Activated naive CD8-positive, alpha-beta T cell treated with anti-CD3 and anti-CD28 coated beads for 36 hours (primary cell): ENCODE measurements at places on chromosomes 11 and 22. TPM values are rescaled to one million over a fixed set of nuclear protein-coding genes. Genes with fewer than 3 reads are reported as not detected.

DNA sequence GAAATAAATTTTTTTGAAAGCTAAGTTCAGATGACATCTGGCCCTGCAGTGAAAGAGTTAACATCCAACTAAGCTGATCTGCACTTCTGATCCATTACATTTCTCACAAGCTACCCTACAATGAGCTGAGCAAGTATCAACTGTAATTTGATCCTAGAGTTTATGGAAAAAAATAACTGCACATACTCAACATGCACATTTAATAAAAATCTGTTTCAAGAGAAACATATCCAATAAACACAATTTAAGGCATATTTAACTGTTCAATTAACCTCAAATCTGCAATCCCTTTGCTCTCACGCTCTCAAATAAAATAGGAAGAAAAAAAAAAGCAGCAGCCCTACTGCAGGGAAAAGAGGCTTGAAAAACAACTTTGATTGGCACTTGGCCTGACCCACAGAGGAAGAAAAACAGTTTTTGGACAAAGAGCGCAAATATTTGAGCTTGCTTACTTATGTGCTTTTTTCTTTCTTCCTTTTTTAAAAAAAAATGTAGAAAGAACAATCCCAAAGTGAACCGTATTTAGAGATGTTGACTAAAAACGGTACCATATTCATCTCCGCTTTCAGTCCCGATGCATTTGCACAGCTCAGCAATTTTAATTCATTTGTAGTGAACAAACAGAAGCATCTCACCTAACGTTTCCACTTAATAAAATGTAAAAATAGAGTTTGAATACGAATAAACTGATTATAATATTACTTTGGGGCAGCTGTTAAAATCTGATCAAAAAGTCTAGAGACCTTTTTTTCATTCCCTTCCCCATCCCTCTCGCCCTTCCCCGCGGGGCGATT lies 1.6 kb downstream of the SESN3 start:
- H3K27ac ChIP-seq: peak overlapping the region; percentile 82
- H3K36me3 ChIP-seq: peaks cover 14% of the 10 kb centered on the region
- no peaks in the 10 kb centered on the region for H3K27me3 ChIP-seq

- no peak for DNase-seq
- H3K27me3 ChIP-seq: peaks cover 54% of the 10 kb centered on the region
These were observed 744 bp downstream of the PACSIN3 start for GRCh38 chr11:47185305-47186075.

- no peak for DNase-seq
- H3K36me3 ChIP-seq: no peaks in the 10 kb centered on the region
- H3K4me1 ChIP-seq: no peaks in the 10 kb centered on the region
- peaks cover 4% of the 10 kb centered on the region for H3K27me3 ChIP-seq
- no peak overlapping the region for H3K27ac ChIP-seq
These were observed 10.0 kb downstream of the MS4A2 start for GRCh38 chr11:60098508-60098907.

- no peak overlapping the region for H3K27ac ChIP-seq
- DNase-seq: no peak
- H3K36me3 ChIP-seq: peaks cover 30% of the 10 kb centered on the region
These were observed 39.5 kb upstream of the ST14 start for GRCh38 chr11:130120045-130120444.

DNA sequence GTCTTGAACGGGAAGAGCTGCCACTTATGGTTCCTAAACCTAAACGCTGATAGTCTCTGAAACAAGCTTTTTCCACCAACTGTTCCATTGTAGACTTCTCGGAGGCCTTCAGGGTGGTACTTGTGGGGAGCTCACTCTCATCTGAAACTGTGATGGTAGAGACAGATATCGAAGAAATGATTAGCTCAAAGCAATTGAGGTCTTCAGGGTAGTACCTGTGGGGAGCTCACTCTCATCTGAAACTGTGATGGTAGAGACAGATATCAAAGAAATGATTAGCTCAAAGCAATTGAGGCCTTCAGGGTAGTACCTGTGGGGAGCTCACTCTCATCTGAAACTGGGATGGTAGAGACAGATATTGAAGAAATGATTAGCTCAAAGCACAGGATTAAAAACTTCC lies 175.7 kb downstream of the SWAP70 start:
- peaks cover 34% of the 10 kb centered on the region for H3K36me3 ChIP-seq
- peaks cover 40% of the 10 kb centered on the region for H3K4me1 ChIP-seq
- no peak for DNase-seq
- peak overlapping the region; percentile 75 for H3K27ac ChIP-seq

DNA sequence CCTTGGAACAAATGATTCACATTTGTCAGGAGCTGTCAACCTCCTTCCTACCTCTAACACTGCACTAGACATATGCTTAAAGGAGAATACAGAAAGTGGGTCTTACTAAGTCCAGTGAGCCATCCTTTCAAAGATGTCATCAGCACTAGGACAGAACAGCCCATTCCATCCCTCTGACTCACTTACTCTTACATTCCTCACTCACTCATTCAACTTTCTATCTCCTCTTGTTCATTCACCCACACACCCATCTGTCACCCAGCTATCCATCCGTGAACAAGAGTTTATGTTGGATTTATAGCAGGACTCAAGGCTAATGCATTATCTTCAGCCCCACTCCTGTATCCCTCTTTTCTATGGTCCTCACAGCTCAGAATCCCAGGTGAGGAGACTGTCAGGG lies 9.1 kb downstream of the INSC start:
- H3K4me1 ChIP-seq: peaks cover 5% of the 10 kb centered on the region
- no peaks in the 10 kb centered on the region for H3K36me3 ChIP-seq
- no peak for DNase-seq
- no peak overlapping the region for H3K4me3 ChIP-seq

DNA sequence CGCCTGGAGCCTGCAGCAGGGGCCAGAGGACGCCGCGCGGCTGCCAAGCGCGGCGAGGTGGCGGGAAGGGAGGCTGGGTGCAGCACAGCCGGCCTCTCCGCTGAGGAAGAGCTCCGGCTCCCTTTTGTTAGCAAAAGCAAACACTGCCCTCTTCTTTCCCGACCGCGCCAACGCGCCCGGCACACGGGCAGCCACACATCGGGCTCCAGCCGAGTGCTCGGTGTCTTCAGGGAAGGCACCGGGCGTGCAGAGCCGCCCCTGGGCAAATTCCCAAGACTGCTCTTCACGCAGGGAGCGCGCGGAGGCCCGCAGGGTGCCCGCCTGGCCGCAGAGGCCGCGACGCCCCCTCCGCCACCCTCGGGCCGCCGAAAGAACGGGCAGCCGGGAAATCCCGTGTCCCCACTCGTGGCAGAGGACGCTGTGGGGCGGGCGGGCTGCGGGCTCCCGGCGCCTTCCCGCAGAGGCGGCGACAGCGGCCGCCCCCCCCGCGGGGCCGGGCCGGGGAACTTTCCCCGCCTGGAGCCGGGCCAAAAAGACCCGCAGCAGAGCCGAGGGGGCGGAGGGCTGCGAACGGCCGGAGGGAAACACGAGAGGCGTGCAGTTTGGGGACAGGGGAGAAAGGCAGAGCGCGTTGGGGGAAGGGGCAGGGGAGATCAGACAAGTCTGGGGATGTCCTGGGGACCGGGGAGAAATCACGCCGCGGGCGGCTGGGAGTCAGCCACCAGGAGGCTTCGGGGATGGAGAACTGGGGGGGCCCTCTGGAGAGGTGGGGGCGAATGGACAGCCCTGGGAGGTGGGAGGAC lies 931 bp downstream of the CADM1 start:
- peaks cover 8% of the 10 kb centered on the region for H3K4me1 ChIP-seq
- H3K4me3 ChIP-seq: peak overlapping the region; percentile 37
- no peak overlapping the region for H3K27ac ChIP-seq
- H3K36me3 ChIP-seq: no peaks in the 10 kb centered on the region
- DNase-seq: peak; percentile 3

DNA sequence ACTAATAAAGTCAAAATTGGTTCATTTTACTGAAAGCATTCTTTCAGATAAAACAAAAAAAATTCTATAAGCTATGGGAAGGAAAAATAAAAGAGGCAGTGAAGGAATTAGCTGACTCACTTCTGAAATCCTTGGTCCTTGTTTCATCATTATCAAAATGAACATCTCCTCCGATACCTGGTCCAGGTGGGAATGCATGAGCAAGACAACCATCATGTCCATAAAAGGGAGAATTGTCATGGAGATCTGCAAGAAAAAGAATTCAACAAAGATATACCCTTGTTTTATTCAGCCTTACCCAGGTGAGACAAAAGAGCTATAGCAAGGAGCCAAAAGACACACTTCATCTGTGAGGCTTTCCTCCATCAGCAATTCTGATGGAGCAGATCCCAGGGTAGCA lies 27.2 kb downstream of the MMP10 start:
- DNase-seq: no peak
- no peak overlapping the region for H3K4me3 ChIP-seq
- no peaks in the 10 kb centered on the region for H3K4me1 ChIP-seq
- no peak overlapping the region for H3K27ac ChIP-seq
- H3K36me3 ChIP-seq: no peaks in the 10 kb centered on the region

GRCh38 chr22:16959345-16959930 lies 48.6 kb downstream of the GAB4 start:
- no peak overlapping the region for H3K4me3 ChIP-seq
- no peak for DNase-seq
- no peak overlapping the region for H3K27ac ChIP-seq
- no peaks in the 10 kb centered on the region for H3K4me1 ChIP-seq

- H3K36me3 ChIP-seq: no peaks in the 10 kb centered on the region
- no peak overlapping the region for H3K4me3 ChIP-seq
- peaks cover 14% of the 10 kb centered on the region for H3K27me3 ChIP-seq
- no peak for DNase-seq
These were observed 129.6 kb downstream of the SLC17A6 start for GRCh38 chr11:22467741-22468140.

DNA sequence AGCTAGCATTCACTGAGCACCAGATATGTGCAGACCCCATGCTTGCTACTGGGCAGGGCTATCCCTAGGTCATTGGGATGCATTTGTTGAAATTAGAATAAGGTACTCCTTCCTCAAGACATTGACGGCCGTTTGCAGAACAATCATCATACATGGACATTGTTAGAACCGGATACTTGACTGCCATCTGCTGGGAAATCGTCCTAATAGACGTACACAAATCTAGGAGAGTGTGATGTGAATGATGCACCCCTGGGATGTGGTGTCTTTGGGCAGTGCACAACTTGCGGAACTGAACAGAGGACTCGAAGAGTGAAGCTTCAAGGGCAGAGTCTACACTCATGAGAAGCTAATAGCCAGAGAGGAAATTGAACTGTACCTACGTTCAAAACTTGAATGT lies 35.9 kb downstream of the MYO18B start:
- no peaks in the 10 kb centered on the region for H3K36me3 ChIP-seq
- no peak for DNase-seq
- H3K27me3 ChIP-seq: peaks cover 6% of the 10 kb centered on the region
- peaks cover 2% of the 10 kb centered on the region for H3K4me1 ChIP-seq
- H3K4me3 ChIP-seq: no peak overlapping the region

- no peak overlapping the region for H3K27ac ChIP-seq
- H3K27me3 ChIP-seq: no peaks in the 10 kb centered on the region
- no peak overlapping the region for H3K4me3 ChIP-seq
- no peak for DNase-seq
These were observed 6.3 kb downstream of the ALDH3B2 start for GRCh38 chr11:67668192-67668551.

GRCh38 chr22:43235445-43236409 lies 48.8 kb upstream of the TTLL12 start:
- DNase-seq: no peak
- H3K4me3 ChIP-seq: no peak overlapping the region
- H3K27ac ChIP-seq: no peak overlapping the region
- peaks cover 4% of the 10 kb centered on the region for H3K4me1 ChIP-seq

GRCh38 chr11:33387581-33387980 lies 130.4 kb downstream of the HIPK3 start:
- no peak for DNase-seq
- H3K4me3 ChIP-seq: no peak overlapping the region
- no peaks in the 10 kb centered on the region for H3K4me1 ChIP-seq
- no peak overlapping the region for H3K27ac ChIP-seq
- H3K27me3 ChIP-seq: peaks cover 5% of the 10 kb centered on the region

DNA sequence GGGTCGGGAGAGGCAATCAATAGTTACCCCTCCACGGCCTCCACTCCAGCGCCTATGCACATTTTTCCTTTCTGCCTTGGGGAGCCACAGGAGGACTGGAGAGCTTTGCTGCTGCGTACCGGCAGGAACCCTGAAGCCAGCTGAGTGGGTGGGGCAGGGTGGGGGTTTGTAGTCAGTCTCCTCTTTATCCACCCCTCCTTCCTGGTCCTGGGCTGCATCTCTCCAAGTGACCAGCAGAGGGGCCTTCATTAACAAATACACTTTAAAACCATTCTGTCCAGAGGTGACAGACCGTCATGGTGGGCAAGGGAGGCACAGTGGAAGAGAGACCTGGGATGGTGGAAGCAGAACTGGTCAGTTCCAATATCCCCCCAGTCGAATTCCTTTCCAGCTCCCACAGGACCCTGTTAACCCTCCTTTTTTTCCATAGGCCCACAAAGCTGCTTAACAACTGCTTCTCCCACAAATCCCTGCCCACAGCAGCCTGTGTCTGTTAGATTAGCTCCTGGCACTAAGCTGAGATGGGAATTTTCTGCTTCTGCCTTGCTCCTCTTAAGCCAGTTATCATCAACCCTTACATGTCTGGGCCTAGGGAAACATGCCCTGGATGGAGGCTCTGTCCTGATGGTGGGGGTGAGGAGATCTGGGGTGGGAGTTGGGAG lies 3.9 kb upstream of the ABCG4 start:
- H3K36me3 ChIP-seq: no peaks in the 10 kb centered on the region
- peaks cover 14% of the 10 kb centered on the region for H3K4me1 ChIP-seq
- H3K27me3 ChIP-seq: peaks cover 38% of the 10 kb centered on the region
- peak; percentile 31 for DNase-seq

DNA sequence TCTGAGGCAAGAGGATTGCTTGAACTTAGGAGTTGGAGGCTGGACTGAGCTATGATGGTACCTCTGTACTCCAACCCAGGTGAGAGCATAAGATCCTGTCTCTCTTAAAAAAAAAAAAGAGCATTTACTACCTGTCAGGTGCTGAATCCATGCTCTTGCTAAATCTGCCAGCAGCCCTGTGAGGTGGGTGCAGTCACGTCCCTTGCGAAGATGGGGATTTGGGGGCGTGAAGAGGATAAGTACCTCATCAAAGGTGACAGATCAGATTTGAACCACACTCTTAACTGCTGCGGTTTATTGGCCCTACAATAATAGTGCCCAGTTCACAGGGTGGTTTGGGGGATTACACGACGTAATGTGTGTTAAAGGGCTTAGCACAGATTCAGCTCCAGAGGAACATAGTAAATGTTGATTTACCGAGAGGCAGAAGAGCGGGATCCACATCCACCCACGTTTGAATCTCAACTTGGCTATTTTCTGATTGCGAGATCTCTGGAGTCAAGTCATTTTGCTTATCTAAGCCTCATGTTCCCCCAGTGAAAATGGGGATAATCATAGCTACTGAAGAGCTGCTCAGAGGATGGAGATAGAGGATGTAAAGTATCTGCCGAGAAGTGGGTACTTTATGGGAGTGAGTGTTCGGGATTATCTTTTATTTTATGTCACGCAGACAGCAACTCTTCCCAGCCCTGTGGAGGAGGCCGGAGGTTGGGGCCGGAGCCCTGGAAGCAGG lies 28.1 kb upstream of the LRRC10B start:
- no peak overlapping the region for H3K27ac ChIP-seq
- no peak overlapping the region for H3K4me3 ChIP-seq
- no peaks in the 10 kb centered on the region for H3K36me3 ChIP-seq
- no peaks in the 10 kb centered on the region for H3K4me1 ChIP-seq
- no peaks in the 10 kb centered on the region for H3K27me3 ChIP-seq
- DNase-seq: no peak

NDUFA6 gene
- 117 TPM for total RNA-seq

KRTAP5-7 gene
- not detected for total RNA-seq

KBTBD4 gene
- 19.5 TPM for total RNA-seq

NNMT gene
- not detected for total RNA-seq

GPHA2 gene
- not detected for total RNA-seq

SULT4A1 gene
- not detected for total RNA-seq

HNRNPUL2 gene
- 56.3 TPM for total RNA-seq

DDI1 gene
- total RNA-seq: not detected

TRPM5 gene
- total RNA-seq: not detected
